ENCODE measurements at places on chromosomes 6 and 20.

DNA sequence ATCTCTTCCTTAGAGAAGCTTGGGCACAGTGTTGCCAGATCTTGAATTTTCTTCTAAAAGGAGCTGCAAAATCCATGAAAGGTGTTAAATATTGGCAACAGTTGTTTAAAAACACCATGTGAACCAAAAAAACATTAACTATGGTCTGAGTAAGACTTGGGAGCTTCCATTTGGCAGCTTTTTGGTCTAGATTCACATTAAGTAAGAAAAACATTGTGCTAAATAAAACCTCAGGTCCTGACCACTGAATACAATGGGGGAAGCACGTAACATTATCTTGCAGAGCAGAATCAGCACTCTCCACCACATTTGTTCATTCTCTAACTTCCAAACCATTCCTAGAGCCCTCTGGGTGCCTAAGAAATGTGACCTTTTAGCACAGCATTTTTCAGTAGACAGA is 437.6 kb upstream of the PLCB4 start:
- no peak for DNase-seq

GRCh38 chr6:114058435-114058834 is 87.5 kb upstream of the HDAC2 start:
- no peak for DNase-seq

- DNase-seq: peak; percentile 28
These were observed 56.3 kb upstream of the TULP1 start for GRCh38 chr6:35569011-35569461.

DNA sequence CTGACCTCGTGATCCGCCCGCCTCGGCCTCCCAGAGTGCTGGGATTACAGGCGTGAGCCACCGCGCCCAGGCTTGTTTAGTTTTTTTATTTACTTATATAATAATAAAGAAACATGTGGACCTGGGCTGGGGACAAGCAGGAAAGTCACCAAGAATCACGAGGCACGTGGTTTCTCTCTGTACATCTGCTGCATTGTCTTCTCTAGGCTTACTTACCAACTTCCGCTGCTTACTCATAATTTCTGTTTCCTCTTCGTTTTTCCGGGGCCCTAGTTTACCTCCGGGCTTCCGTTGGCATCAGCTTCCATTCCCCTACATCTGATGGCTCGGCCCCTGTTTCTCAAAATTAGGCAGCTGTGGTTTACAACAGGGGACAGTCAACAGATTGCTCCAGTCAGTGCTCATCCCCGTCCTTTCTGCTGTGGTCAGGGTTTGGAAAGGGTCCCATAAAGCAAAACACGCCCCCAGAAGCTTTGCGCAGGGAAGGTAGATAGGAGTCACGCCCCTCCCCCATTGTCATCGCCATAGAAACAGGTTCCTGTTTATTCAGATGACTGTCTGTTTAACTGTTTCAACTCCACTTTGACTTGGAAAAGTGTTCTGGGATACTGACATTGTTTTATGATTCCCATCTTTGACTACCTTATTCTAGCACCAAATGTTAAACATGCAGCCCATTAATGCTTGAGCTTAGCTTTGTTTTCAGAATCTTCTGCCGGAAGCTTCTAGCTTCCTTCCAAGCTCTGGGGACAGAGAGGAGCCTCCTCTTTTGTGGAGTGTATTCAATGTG is 31.9 kb upstream of the TXLNB start:
- peak; percentile 82 for DNase-seq

DNA sequence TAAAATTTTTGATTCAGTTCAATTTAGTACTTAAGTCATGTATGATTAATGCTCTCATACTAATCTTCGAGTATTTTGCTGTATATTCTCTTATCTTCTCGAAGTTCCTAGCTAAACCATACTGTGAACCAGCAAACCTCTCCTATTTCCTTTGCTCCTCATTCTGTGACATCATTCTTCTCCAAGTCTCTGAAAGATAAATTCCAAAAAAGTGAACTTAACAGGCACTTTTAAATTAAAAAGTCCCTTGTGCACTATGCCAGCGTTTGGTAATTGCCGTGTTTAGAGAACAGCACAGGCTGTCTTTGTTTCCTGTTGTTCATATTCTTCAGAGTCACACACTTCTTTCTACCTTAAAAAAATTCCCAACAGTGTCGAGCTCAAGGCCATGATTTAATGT is 188.4 kb upstream of the PHACTR1 start:
- DNase-seq: no peak

DNA sequence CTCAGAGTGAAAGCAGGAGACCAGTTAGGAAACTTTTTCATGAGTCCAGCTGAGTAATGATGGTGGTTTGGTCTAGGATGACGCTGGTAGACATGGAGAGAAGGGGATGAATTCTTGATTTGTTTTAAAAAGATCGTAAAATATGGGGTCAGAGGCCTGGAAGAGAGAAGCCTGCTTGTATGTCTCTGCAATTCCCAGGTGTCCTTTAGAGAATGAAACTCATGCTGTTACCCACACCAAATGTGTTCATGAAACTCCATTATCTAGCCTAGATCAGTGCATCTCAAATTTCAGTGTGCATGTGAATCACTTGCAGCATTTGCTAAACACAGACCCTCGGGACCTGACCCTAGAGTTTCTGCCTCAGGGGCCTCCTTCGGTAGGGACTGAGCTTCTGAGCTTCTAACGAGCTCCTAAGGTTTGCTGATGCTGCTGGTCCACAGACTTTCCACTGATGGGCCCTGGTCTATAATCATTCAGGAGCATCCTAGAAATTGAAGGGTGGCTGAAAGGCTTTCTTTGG is 302.0 kb upstream of the PLCB4 start:
- no peak for DNase-seq

- no peak for DNase-seq
These were observed 36.8 kb downstream of the THBS2 start for GRCh38 chr6:169216830-169217229.

DNA sequence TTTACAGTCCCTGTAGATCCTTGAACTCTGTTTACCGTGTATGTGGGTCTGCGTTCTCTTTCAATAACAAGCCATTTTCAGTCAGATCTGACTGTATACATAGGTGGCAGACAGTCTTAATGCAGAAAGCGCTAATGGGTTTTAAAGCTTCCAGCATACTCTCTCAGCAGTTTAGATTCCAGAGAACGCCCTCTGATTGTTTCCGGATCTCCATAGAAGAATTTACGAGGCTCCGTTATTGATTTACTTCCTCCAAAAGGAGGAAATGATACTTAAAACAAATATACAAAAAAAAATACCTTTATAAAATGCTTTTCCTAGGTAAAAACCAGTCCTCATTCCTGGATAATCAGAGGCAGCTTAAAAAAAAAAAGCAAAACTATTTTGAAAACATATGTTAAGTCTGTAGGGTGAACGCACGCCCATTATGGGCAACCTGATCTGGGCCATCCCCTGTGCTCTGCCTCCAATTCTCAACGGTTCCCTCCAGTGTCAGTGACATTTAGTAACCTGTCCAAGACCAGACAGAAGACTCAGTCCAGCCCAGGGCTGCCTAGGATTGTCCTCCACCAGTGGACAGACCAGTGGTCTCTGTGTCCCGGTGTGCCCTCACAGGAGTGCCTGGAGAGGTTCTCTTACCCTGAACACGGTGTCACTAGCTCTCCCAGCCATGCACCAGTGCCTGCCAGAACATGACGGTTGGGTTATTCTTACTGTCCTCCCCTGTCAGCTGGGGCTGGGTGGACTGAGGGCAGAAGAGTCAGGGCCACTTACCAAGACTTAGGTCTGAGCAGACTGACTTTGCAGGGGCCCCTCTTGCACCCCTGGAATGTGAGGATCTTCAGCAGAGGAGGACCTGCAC is 217.3 kb downstream of the ARID1B start:
- DNase-seq: no peak

DNA sequence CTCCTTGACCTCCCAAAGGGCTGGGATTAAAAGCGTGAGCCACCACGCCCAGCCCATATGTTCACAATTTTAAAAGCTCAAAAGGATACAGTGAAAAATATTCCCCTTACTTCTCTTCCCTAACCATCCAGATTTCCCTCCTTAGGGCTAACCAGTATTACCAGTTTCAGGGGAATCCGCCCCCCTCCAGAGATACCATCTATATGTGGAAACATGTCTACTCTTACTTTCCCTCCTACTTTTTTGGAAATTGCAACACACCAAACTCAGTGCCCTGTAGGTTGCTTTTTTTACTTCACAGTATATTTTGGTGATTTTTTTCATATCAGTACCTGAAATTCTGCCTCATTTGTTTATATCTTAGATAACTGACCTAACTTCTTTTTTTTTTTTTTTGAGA is 6.9 kb upstream of the RPL10A start:
- no peak for DNase-seq

- DNase-seq: no peak
These were observed 180.2 kb downstream of the TFAP2B start for GRCh38 chr6:50998905-50999304.

DNA sequence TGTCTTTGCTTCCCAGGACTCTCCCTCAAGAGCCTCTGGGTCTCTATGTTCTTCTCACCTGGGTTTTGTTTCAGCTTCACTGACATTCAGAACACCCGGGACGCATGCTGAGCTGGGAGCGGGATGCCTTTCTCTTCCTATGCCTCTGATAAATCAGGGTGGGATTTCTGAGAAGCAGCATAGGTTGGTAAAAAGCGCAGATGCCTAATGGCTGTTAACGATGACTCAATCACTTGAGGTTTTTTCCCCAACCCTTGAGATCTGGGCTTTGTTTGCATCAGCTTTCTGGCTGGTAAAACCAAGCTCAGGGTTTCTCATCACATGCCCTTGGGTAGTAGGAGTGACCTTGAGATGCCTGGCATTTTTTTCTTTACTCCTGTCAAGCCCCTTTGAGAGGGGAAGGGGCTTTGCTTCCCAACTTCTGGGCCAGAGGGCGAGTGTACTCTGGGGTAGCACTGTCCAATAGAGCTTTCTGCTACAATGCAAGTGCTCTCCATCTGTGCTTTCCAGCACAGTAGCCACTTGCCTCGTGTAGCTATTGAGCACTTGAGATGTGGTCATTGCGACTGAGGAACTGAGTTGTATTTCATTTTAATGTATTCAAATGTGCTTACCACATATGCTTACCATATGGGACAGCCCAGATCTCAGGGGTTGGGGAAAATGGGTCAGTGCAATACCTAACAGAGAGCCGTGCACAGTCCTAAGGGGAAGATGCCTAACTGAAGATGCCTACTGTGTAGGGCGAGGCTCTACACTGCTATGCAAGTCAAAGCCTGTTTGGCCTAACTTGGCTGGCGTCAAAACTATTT is 69.1 kb downstream of the PPP1R14C start:
- DNase-seq: no peak

GRCh38 chr6:73713426-73714147 is 17.6 kb downstream of the CD109 start:
- DNase-seq: no peak

GRCh38 chr6:12577124-12577850 is 139.3 kb upstream of the PHACTR1 start:
- no peak for DNase-seq

DNA sequence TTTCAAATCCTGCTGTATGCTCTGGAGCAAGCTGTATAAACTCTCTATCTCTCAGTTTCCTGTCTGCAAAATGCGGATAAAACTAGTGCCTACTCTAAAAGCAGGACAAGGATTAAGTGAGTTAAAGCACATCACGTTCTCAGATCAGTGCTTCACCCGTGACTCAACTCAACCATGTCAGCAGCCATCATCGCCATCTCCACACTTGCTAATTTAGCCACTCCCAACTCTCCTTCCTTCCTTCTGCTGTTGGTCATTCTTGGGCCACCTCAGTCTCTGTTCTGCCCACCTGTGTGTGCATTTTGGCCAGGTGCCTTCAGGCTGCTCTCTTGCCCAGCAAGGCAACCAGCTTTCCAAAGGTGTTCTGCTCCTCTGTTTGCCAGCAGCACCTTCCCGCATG is 260.0 kb upstream of the CDYL start:
- DNase-seq: no peak

DNA sequence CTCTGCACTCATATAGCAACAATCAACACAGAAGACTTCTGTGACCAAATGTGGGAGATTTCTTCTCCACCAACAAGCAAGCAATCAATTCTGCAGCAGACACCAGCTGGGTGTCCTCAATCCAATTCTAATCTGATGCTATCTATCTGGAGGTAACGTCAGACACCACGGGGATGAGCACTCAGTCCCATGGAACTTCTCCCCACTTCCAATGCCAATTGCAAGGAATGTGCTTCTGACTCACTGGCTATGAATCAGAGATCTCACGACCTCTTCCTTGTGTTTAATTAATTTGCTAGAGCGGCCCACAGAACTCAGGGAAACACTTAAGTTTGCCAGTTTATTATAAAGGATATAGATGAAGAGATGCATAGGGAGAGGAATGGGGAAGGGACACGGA is 103.5 kb upstream of the SIRPG start:
- DNase-seq: no peak

DNA sequence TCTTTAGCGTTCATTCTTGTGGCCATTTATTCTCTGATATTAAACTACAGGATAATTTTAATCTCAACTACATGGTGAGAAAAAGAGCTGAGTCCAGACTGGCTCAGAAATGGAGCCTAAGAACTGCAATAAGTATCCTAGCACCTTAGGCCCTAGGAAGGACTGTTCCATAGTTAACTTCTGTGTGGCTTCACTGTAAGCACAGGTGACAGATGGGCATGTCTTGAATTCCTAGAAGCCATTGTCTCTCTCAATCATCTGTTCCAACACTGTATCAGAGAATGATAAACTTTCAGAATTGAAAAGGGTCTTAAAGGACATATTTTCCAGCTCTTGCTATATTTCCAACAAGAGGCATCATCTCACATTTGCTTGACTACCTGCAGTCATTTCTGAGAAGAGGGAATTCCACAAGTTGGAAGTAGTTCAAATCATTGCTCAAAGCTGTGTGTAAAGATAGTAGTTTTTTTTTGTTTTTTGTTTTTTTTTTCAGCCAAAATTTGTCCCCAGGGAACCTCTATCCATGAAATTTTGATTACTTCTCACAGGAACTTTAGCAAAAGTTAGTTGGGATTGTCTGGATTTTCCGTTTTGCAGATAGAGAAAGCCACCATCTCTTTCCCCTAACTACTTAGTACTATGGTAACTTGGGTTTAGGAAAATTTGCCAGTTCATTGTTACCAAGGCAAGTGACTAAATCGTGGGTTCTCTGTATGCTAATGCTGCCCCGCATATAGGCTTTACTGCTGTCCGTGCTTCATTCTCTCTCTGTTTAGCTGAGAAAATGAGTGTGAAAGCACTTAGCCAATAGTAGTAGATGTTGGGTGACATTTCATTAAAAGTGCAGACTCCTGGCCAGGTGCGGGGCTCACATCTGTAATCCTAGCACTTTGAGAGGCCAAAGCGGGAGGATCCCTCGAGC is 47.2 kb downstream of the KCNS1 start:
- DNase-seq: no peak

GRCh38 chr6:98458708-98459107 is 375.7 kb upstream of the POU3F2 start:
- DNase-seq: no peak
